ENCODE measurements at places on chromosomes 1 and 21.

DNA sequence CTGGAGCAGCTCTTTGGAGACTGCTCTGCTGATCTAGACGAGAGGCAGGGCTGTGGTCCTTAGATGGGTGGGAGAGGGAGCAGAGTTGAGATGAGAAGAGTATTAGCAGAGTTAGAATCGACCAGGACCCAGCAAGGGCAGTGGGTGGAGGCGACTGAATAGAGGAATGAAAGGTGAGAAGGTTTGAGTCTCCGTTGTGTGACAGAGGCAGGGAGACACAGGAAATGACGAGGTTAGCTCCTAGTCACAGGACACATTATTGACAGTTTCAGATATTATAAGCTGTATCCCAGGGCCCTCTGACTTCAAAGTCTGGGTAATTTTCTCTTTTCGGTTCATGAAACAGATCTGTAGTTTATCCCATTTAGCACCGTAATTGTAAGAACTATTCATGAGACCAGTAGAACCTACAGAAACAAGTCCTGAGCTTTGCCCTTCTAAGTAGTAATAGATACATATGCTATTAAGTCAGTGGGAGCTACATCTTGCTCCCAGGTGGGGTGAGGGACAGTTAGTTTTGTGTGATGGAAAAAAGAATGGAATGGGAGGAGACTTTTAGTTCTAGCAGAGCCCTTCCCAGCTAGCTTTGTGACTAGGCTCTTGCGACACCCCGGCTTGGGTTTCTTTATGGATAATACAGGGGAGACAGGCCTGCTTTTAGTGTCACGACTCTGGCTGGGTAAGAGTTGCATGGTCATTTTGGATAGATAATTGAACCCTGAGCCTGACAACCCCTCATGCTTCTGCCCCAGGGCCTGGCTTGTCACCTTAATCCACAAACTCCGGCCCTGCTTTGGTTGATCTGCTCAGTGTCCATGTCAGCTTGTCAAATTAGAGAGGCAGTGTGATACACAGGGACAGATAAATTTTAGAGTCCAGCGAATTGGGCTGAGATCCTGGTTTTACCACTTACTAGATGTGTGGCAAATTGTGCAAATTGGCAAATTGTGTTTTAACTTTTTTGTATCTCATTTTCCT, 70.2 kb downstream of the UCK2 start:
- DNase-seq: no peak

DNA sequence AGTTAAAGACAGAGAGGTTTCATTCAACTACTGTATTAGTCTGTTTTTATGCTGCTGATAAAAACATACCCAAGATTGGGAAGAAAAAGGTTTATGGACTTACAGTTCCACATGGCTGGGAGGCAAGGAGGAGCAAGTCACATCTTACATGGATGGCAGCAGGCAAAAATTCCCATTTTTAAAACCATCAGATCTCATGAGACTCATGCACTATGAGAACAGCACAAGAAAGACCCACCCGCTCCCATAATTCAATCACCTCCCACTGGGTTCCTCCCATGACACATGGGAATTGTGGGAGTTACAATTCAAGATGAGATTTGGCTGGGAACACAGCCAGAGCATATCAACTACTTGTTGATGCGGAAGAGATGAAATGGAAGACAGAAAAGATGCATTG, 9.2 kb downstream of the GPR161 start:
- DNase-seq: no peak

DNA sequence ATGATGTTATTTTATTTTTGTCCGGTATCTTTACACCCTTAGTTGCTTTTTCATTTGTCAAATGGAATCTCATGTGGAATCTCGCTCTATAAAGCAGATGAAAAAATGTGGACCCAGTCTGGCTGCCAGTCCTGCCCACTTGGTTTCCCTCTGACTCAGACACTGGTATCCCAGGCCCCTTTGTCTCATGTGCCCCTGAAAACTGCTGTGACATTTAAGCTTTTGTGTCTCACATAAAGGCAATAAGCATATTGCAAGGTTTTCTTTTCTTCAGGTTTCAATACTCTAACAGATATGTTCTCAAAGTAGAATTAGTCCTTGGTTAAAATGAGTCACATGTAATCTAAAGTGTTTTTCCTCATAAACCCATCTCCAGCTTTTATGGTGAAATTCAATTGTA, 183.3 kb downstream of the ST6GALNAC3 start:
- DNase-seq: no peak

DNA sequence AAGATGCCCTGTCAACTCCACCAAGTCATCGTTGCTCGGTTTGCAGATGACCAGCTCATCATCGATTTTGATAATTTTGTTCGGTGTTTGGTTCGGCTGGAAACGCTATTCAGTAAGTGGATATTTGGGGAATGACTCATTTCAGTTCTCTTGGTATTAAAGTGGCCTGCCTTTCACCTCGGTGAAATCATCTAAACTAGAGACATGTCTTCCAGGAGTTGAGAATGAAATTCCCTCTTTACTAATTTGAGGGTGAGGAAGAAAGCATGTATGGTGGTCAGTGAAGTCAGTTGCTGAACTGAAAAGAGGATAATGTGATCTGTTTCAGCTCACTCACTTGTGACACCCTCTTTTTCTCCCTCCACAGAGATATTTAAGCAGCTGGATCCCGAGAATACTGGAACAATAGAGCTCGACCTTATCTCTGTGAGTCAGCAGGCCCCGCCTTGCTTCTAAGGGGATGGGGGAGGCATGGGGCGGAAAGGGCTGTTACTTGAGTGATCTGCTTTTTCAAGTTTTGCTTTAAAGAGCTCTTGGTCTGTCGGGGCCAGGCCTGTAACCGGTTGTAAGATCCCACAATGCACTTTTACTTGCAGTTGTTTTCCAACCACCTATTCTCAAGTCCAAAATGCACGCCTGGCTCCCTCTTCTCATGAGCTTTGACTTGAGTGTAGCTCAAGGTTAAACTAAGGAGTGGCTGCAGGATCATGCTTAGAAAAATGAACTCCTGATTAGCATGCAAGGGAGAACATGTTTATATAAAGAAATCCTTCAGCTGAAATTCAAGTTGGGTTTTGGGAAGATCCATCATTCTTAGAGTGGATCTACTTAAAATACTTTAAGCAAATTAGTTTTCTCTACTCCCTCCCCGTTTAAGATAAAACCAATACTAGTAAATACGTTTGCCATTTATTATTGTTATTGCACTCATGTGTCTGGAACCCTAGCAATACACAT, 59.8 kb downstream of the CAPN2 start:
- DNase-seq: no peak

DNA sequence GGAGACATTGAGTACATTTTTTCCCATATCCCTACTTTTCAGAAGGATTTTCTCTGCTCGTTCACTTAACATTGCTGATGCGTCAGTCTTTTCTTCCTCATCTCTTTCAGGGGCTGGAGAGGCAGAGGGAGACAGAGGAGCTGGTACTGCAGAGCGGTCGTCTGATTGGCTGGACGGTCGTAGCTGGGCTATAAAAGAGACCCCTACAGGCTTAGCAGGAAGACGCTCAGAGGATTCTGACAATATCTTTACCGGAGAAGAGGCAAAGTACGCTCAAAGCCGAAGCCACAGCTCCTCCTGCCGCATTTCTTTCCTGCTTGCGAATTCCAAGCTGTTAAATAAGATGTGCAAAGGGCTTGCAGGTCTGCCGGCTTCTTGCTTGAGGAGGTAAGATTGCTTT, at the start of gene RGS4:
Gene RGS4, plus strand, starts transcription at position 220 of the 400 bp plus-strand sequence. Its CDS starts 124 bp downstream, at position 344.
- DNase-seq: no peak

- DNase-seq: no peak
Observed at GRCh38 chr1:234250747-234251146, 122.5 kb upstream of the COA6 start.

DNA sequence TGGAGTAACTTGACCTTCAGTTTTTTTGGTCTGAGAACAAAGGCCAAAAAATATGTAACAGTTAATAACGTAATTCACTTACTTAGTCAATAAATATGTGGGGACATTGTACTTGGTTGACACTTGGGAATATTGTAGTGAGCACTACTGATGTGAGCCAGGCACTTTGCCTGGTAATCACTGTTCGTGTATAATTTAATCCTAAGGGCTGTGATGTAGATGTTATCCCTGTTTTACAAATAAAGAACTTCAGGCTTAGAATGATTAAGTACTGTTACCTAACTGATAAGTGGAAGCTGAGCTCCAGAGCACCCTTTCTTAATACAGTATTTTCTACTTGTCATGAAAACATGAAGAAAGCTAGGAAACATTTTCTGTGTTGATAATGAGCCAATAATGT, 28.0 kb downstream of the PTBP2 start:
- no peak for DNase-seq

DNA sequence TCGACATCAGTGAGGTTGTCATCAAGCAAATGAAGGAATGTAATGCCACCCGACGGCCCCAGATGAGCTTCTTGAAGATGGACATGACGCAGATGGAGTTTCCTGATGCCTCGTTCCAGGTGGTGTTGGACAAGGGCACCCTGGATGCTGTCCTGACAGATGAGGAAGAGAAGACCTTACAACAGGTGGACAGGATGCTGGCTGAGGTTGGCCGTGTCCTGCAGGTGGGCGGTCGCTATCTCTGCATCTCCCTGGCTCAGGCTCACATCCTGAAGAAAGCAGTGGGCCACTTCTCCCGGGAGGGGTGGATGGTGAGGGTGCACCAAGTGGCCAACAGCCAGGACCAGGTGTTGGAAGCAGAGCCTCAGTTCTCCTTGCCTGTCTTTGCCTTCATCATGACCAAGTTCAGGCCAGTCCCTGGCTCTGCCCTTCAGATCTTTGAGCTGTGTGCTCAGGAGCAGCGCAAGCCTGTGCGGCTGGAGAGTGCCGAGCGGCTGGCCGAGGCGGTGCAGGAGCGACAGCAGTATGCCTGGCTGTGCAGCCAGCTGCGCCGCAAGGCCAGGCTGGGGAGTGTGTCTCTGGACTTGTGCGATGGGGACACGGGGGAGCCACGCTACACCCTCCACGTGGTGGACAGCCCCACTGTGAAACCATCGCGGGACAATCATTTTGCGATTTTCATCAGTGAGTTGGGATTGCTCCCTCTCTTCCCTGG, 2.5 kb downstream of the METTL13 start:
- no peak for DNase-seq

GRCh38 chr1:27149084-27149761, 5.7 kb downstream of the SLC9A1 start:
- no peak for DNase-seq

GRCh38 chr1:236522937-236523703, 662 bp upstream of the LGALS8 start:
- no peak for DNase-seq

GRCh38 chr1:44243782-44244495, 30.7 kb downstream of the DMAP1 start:
- DNase-seq: no peak

DNA sequence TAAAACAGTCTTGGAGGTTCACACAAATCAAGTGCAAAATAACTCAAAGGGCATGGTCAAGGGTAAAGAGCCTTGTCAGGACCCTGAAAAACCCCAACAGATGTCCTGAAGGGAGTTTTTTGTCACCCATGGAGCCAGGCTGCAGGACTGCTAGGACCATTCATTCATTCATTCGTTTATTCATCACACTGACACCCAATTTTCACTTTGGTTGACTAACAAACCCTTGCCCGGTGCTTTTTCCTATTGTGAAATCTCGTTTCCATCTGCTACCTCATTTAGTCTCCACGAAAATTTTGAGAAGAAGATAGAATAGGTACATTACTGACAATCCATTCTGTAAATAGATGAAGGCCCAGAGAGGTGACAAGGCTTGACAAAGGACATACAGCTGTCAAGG, 216.0 kb downstream of the HIVEP3 start:
- no peak for DNase-seq

DNA sequence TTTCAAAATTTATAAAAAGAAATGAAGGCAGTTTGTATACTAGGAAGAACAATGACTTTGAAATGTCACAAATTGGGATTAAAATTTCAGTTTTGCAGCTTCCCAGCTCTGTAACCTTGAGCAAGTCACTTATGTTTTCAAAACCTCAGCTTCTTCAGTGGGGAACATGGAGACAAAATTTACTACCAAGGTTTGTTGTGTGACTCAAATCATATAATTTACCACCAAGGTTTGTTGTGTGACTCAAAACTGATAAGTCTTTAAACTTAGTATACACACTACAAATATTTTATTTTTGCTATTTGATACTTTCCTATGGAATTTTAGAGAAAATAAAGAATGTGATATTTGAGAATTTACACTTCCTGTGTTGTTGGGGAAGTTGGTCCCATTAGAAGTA, 219.9 kb downstream of the KCTD3 start:
- no peak for DNase-seq

- DNase-seq: no peak
Observed at GRCh38 chr1:211521102-211521815, 29.3 kb upstream of the RD3 start.

DNA sequence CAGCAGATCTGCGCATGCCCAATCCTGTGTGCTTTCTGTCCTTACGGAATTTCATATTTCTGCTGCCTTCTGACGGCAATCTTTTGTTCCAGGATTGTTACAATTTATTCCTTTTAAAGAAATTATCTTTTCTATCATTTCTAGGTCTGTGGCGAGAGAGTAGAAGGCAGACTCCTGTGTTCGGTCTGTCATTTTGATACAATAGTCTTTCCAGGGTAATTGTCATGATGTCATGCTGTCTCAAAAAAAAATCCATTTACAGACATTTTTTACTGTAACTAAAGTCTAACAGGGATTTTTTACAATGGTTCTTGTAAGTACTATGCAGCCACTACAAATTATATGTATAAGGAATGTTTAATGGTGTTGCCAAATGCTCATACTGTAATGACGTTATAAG, 9.0 kb upstream of the KRTAP7-1 start:
- DNase-seq: no peak

- DNase-seq: no peak
Observed at GRCh38 chr1:237759377-237759776, 131.3 kb downstream of the ZP4 start.

- no peak for DNase-seq
Observed at GRCh38 chr1:2603521-2604155, 17.1 kb downstream of the PRXL2B start.

All from Kasumi-1 (cell line).